CD4-positive, alpha-beta T cell treated with Interferon alpha-2 for 1 hour (primary cell): ENCODE measurements at places on chromosomes 12 and 14.
A peak's percentile ranks its signal among the peaks of the same experiment; 100 is the strongest.

GRCh38 chr14:104370256-104370870, 209.2 kb upstream of the C14orf180 start:
- DNase-seq = no peak

DNA sequence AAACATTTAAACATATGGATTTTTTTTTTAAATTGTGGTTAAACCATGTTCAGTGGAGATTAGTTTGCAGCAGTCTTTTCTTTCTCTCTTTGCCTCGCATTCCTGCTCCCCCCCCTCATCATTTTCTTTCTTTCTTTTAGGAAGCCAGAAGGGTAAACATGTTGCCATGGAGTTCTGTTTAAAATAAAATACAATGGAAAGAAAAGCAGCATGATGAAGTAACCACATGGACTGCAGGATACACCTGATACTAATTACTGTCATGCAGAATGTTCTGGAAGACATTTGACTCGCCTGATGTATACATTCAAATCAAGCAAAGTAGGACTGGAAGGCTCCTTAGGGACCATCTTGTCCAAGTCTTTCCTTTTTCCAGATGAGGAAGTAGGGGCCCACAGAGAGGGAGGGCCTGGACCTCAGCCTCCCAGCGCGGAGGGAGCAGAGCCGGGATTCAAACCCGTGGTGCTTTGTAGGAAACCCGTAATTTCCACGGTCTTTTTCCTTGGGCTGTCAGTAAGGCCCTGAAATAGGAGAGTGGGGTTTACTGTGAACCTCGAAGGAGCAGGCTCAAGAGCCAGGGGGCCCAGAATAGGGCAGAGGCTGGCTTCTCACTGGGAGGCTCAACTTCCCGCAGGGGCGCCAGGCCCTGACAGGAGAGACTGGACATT, 2.4 kb upstream of the MEG3 start:
- DNase-seq = no peak

DNA sequence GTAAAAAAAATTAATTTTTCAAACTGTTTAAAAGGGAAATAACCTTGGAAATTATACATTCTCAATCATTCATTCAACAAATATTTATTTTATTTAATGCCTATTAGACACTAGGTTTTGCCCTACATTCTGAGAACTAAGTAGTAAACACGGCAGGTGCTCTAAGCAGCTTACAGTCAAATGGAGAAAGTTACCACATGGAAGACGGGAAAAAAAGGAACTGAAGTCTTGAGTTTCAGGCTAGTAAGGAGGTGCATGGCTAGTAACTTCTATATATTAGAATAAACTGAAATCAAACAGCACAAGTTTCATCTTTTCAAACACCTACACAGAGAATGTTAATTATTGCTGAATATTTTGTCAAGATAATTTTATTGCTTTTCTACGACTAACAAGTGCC, 52.9 kb downstream of the C12orf42 start:
- no peak for DNase-seq

DNA sequence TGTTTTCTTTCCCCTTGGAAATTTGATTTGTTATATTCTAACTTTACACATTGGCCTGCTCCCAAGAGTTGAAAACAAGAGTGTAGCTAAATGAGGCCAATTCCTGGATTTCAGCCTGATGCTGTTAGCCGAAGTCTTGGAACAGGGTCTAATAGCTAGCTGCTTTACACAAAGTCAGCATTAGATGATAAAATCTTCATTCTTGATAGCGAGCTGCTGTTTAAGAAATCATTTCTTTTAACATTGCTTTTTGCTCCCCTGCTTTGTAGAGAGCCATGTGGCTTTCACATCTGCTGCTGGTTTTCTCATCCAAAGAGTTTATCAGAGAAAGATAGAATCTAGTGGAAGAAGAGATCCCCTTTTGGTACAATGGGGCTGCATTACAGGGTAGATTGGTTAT, 22.3 kb downstream of the FBXW8 start:
- no peak for DNase-seq

- DNase-seq = no peak
Observed at GRCh38 chr12:41605545-41606305, 417.6 kb downstream of the PDZRN4 start.

DNA sequence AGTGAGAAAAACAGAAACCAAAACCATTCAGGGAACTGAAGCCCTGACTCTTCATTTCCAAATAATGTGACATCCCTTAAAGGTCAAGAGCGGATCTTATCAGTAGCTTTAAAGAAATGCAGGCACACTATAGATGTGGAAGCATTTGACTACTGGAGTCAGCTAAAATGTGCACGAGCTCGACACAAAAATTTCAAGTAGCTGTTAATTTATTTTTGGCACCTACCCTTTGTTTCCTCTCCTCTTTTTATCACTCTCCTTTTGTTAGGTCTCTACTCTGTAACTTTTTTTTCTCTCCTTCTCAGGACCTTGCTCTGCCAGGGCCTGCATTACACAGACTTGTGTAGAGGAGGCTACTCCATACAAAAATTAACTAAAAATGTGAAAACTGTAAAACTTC, 58.3 kb downstream of the FGD6 start:
- no peak for DNase-seq

GRCh38 chr12:124036171-124036598, 63.2 kb downstream of the ZNF664 start:
- DNase-seq = no peak

DNA sequence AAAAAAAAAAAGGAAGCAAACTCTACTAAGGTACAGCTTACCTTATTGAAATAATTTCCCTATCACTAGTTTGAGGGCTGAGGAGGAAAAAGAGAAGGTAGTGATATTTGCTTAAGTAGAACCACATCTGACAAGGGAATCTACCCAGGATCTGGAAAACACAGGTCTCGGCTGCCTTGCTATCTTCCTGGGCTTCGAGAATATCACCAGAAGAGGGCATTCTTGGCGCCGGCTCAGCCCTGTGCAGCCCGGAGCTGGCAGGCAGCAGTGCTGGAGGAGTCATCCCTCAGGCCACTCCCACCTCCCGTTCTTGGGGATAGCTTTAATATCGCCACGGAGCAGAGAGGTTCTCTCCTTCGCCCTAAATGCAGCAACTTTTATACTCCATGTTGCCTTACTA, 1181.2 kb downstream of the VRK1 start:
- peak; percentile 79 for DNase-seq

DNA sequence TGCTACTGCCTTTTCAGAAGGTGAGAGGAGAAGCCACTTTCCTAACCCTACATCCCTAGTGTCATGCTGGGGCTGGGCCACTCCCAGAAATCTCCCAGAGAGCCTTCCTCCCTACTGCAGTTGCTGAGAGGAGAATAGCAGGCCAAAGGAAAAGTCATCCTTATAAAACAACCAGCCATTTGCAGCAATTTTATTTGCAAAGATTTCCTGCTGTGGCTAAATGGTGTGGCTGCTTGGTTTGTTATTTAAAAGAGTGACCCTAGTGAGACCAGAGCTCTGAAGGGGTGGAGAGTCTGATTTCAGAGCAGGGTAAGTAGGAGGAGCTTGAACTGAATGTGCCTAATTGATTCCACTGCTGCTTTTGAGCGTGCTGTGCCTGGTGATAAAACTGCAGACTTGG, 232.0 kb downstream of the GRIN2B start:
- DNase-seq = no peak

GRCh38 chr12:13141686-13142085, 38.2 kb upstream of the GSG1 start:
- no peak for DNase-seq

DNA sequence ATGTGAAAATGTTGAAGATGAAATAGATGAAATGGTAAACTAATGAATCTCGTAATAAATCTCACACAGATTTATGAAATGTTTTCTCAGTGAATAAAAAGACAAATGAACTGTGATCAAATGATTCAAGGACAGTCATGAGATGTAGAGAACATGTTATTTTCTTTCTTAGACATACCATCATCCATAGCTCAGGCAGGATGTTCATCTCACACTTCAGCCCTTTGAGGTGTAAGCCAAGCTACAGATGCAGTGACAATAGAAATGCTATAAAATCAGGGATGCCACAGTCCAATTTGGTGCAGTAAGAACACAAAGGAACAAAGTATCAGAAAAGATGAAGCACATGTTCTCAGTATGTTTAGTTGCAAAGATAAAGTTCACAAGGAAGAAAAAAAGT, 242.7 kb upstream of the KRR1 start:
- no peak for DNase-seq

DNA sequence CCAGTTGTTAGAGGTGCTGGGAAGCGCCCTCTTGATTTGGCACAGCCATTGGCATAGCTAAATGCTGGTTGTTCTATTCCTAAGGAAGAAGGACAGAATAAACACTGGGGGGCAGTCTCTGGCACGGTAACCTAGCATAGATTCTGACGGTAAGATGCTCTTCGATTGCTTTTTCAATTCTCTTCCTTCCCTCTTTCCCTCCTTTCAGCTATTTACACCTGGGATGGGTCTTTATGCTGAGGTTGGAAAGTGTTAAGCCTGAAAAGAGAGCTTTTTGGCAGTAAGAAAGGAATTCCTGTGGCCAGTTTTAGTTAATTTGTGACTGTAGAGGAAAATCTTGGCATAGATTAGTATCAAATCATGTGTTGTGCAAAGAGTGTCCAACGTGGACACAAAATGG, 162.8 kb downstream of the SNAPC1 start:
- DNase-seq = peak; percentile 21

- peak; percentile 70 for DNase-seq
Observed at GRCh38 chr12:107320929-107321631, 227.7 kb upstream of the CRY1 start.

DNA sequence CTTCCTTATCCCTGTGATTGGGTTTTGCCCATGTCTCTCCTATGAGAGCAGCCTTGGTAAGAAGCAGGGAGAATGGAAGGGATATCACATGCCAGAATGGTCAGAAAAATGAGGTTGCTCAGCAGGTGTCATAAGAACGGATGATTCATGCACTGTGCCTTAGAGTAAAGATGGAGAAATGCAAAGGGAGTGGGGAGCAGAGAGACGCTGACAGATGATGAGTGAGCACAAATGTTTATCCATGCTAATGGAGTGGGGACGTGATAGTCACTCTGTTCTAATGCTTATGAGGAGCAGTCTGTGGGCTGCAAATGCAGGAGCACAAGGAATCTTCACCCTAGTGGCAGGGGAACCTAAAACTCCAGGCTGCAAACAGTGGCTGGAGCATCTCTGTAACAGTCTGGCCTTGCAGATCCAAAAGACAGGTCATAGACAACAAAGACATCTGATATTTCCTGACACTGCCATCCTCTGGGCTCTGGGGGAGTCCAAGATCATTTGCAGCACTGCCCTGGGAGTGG, 243.2 kb downstream of the CACNA1C start:
- DNase-seq = peak; percentile 22

GRCh38 chr12:1127021-1127420, 136.0 kb downstream of the ERC1 start:
- no peak for DNase-seq

GRCh38 chr14:84750763-84751554, 779.0 kb upstream of the FLRT2 start:
- no peak for DNase-seq

DNA sequence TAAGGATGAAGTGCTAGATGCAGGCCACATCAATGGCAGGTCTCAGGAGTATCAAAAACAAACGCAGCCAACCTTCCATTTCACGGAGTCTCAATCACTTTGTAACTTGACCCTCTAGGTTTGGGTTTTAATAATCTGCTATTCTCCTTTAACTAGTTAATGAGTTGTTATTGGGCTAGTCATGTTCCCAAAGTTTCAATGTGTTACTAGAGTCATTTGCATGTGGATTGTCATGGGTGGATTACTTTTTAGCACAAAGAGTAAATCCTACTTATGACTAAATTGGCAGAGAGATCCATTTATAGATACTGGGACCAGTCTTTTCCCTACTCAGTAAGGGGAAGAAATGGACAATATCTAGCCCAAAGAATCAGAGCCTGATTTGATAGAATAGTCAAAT, 151.0 kb downstream of the BCAT1 start:
- no peak for DNase-seq

DNA sequence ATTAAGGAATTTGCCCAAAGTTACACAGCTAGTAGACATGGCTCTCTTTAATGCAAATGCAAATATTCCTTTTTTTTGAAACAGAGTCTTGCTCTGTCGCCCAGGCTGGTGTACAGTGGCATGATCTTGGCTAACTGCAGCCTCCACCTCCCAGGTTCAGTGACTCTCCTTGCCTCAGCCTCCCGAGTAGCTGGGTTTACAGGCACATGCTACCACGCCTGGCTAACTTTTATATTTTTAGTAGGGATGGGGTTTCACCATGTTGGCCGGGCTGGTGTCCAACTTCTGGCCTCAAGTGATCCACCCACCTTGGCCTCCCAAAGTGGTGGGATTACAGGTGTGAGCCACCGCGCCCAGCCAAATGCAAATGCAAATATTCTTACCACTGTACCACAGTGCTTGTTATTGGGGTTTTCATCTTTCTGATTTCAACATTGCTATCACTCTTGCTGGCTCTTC, 24.5 kb upstream of the HIGD1C start:
- no peak for DNase-seq

DNA sequence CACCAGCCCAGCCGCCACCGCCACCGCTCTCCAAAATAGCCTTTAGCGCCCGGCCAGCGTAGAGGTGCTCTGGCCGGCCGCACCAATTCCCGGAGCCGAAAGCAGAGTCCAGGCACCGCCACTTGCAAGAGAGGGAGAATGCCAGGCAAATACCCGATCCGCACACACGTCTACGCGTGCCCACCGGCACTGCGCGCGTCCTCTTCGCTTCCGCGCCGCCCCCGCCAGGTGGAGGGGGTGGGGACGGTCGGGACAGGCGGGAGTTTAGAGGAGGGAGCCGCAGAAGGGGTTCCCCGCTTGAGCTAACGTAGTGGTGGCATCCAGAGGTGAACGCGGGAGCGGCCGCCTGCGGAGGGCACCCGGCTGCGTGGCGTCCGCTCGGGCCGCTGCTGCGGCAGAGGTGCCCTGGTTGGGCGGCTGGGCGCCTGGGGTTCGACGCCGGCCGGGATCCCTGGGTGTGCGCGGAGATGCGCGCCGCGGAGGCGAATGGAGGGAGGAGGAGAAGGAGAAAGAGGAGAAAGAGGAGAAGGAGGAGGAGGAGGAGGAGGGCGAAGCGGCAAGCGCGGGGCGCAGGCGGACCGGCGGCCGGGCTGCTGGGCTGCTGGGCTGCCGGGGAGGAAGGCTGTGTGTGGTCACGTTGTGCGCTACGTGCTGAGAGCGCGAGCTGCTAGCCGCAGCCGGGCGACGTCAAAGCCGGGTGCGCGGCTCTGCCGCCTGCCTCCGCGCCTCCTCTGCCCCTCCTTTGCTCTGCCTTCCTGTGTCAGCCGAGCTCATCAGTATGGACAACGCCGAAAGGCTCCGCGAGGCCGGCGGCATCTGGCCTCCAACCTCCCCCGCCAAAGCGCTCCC, at the start of gene MDGA2:
Gene MDGA2, minus strand, starts transcription at position 140 of the 849 bp plus-strand sequence.
- DNase-seq = no peak
